A549 (cell line): ENCODE measurements at places on chromosomes 3 and 15.

GRCh38 chr3:109977897-109978296 lies 640.6 kb upstream of the DPPA4 start:
- DNase-seq: no peak

DNA sequence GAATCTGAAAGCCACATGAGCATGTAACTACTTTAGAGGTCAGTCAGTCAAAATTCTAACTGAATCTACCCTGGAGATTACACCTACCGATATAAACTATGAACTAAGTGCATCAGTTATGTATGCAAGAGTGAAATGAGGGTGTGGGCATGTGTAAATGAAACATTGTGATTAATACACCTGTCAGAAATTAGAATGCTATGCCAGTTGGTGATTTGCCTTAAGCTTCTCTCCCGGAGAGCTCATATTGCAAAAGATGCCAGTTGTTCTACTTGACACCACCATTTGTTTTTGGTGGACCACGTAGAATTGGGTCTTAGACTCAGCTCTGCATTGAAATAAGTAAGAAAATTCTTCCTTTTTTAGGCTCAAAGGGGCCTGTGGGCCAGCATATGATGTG lies 91.0 kb upstream of the KBTBD8 start:
- no peak for DNase-seq

DNA sequence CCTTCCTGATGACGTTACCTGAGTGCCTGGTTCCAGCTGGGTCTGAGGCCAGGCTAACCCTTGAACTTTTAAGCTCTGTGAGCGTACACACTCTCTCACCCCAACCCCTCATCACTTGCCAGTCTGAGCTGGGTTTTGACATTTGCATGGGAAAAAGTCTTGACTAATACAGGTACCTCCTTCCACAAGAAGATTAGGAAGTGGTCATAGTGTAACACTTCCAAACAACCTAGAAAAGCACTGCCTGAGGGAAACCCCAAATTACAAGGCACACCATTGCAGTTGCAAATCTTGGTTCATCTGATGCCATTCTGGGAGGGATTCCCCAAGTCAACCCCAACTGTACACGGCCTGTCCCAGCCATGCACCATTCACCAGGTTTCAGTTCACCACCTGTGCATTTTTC lies 499.8 kb downstream of the FOXP1 start:
- DNase-seq: no peak

DNA sequence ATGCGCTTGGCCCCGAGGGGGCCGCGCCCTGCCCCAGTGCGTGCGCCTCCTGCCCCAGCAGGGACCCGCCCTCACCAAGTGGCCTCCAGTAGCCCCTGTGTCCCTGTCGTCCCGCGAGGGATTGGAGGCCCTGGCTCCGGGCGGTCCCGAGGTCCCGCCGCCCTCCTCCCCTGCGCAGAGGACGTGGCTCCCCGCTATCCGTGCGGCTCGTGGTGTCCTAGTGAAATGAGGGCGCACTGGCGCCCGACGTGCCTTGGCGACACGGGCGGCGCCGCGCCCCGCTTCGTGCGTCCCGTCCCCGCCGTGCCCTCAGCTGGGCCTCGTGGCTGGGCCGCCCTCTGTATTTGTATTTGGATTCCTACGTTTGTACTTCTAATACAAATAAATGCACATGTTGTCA lies 557.5 kb downstream of the OCA2 start:
- DNase-seq: no peak

GRCh38 chr3:136682740-136683312 lies 69.4 kb downstream of the STAG1 start:
- DNase-seq: no peak

- DNase-seq: no peak
Observed at GRCh38 chr3:39467394-39468107, at the start of gene MOBP. Gene MOBP (plus strand): TSS chr3:39467680. CDS start chr3:39502070, 34,390 bp downstream.

DNA sequence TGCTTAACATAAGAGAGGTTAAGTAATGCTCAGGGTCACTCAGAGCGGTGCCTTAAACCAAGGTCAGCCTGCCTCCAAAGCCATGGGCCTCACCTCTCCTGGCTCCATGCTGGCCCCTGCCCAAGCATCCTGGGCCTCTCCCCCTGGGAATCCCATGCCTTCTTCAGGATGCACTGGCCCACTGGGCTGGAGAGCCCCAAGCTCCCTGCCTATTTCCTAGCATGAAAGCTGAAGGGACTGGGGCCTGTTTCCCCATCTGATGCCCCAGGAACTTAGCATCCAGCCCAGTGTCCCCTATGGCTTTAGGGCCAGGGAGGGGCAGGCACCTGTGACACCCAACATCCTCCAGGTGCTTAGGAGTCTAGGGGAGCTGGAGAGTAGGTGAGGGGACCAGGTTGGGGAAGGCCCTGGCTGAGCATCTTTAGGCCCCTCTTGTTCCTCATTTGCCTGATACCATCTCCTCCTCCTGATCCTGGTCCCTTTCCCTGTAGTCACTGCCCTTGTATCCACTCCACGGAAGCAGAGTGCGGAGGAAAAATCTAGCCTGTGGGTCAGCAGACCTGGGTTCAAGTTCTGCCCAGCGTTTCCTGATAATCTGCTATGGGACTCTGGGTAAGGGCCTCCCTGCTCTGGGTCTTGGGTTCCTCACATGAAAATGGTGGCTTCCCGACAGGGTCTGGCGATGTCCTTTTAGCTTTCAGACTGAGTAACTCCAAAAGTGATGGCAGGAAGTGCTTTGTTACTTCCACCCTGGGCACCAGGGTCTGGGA lies 28.6 kb downstream of the EHD4 start:
- DNase-seq: no peak

DNA sequence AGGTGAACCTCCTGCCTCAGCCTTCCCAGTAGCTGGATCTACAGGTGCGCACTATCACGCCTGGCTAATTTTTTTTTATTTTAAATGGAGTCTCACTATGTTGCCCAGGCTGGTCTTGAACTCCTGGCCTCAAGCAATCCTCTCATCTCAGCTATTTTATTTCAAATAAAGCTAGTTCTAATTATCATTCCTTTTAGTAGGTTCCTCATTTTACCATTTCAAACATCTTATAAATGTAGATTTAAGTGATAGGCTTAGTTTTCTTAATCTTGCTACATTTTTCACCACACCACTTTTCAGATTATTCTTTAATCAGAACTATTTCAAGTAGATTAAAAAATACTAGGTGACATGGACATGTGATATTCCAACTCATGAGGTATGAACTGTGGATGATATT lies 30.3 kb downstream of the PIGB start:
- no peak for DNase-seq

- peak; percentile 64 for DNase-seq
Observed at GRCh38 chr3:65963787-65964677, 74.7 kb downstream of the MAGI1 start.

DNA sequence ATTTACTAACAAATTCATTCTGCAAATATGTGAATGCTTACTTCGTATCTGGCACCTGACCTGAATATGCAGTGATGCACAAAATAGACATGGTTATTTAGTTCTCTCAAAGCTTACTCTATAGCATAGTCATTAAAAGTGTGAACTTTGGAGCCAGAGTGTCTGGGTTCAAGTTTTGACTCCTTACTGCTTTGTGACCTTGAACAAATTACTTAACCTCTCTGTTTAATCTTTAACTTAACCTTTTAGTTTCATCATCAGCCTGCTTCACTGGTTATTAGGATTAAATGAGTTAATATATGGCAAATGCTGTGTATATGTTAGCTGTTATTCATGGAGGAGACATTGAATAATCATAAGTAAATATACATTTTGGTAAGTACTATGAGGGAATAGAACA lies 12.1 kb upstream of the MGA start:
- no peak for DNase-seq

- no peak for DNase-seq
Observed at GRCh38 chr15:85711580-85712192, 83.0 kb downstream of the KLHL25 start.

- DNase-seq: no peak
Observed at GRCh38 chr3:27526614-27527315, 42.6 kb upstream of the SLC4A7 start.

- DNase-seq: no peak
Observed at GRCh38 chr3:144900366-144900765, 928.7 kb downstream of the DIPK2A start.

- no peak for DNase-seq
Observed at GRCh38 chr15:27868828-27869404, 230.2 kb downstream of the OCA2 start.

DNA sequence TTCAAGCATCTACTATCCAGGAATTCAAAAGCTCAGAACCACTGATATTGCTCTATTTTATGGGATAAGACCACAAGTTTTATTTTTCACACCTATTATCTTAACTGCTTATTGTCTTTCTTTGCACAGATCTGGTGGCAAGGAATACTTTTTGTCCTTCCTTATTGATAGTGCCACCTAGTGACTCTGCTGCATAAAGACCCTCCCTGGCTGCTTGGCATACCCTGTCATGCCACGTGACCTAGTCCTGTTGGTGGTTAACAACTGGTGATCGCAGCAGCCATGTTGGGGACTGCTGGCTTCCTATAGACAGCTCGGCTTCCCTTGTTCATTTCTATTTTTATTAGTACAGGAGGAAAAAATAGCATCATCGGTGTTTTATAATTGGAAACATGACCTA lies 236.3 kb downstream of the MEX3B start:
- DNase-seq: peak; percentile 32

DNA sequence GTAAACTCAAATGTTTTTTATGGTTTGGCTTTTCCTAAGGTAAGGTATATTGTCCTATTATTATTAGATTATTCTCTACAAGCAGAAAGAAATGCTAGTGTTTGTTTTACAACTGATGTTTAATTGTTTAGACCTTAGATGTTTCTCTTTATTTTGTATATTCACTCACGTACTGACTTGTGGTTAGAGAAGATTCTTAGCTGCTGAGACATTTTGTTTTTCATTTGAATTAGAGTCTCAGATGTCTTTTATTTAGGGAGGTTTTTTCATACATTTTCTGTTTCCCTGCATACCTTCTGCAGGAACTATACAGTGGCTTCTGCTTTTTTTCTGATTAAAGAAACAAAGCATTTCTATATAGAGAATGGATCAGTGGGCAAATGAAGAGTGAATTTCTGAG lies 110.9 kb downstream of the MYRIP start:
- no peak for DNase-seq

GRCh38 chr3:53274938-53275605 lies 19.2 kb upstream of the TKT start:
- no peak for DNase-seq

- peak; percentile 60 for DNase-seq
Observed at GRCh38 chr15:62940755-62941361, 101.7 kb upstream of the TPM1 start.

GRCh38 chr3:41137686-41138111 lies 61.6 kb upstream of the CTNNB1 start:
- no peak for DNase-seq
